Left kidney (tissue), 8 donors: ENCODE measurements at places on chromosomes 1 and 21. TPM values are rescaled to one million over a fixed set of nuclear protein-coding genes. Genes with fewer than 3 reads are reported as not detected.

GRCh38 chr1:209883341-209883971 lies 54.6 kb upstream of the SYT14 start:
- DNase-seq = peak; percentile 5

Gene GUCA2B
- polyA plus RNA-seq = not detected

DNA sequence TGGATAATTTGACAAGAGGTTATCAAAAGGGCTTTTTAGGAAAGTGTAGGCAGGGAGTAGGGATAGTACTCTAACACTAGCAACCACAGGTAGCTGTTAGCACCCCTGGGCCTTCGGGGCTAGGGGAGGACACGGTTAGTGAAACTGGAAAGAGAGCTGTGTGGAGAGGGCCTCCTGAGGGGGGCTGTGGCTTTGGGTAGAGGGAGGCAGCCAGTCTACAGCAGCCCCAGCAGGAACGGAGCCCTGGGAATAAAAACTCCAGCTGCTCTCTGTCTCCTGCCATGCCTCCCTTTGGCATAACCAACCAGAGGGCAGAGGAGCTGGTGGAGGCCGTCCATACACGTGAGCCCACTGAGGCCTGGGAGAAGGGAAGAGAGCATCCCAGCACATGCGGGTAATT lies 223.2 kb downstream of the FOXD2 start:
- DNase-seq = no peak

DNA sequence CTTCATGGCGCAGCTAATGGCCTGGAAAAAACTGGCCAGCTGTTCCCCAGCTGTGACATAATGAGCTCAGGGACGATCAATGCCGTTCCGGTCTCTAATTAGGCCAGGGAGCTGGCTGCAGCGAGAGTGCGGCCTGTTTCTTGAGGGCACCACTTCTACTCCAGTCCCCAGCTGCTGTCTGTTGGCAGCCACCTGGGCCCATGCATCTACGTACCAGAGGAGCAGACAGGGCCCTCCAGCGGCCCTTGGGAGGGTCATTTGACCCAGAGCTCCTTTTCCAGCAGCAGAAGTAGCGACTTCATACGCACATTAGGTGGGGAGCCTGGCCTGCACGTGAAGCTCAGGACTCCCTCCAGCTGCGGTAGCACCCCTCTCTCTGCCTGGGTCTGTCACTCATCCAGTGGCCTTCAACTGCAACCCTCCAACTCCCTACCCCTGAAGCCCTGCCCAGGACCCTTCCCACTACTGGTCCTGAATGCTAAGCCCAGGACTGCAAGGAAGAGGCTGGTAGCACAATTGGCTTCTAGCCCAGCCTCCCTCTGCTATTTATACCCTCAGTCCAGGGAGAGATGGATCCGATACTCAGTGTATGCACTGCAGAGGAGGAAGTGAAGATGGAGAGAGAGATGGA lies 9.1 kb upstream of the GPR61 start:
- DNase-seq = no peak

DNA sequence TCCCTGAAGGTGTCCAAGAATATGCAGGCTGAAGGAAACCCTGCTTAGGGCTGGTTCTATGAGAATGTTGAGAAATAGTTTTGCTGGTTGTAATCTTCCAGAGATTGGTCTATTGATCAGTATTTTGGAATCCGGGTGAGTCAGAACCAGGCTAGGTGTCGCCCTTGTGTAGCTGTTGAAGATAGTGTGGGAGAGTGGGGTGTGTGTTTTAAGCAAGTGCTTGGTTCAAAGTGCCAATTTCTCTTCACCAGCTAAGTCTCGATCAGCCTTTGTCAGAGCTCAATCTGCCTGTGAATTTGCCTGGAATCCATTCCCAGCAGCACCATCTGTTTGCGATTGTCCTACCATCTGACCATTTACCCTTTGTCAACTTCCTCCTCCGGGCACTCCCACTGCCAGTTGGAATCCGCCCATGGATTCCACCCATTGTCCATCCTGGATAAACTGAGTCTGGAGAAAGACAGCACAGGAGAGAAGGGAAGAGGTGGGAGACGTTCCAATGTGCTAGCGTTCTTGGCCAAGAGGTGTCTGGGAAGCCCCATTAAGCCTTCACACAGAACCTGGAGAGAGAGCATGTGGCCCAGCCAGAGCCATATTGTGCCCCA lies 59.4 kb upstream of the CYP2J2 start:
- no peak for DNase-seq
